SJSA1 (cell line): ENCODE measurements at places on chromosomes 4 and X.

GRCh38 chr4:56086561-56086960 is 137.8 kb downstream of the CEP135 start:
- DNase-seq: no peak

- no peak for DNase-seq
Observed at GRCh38 chr4:168758351-168758876, 251.6 kb downstream of the CBR4 start.

DNA sequence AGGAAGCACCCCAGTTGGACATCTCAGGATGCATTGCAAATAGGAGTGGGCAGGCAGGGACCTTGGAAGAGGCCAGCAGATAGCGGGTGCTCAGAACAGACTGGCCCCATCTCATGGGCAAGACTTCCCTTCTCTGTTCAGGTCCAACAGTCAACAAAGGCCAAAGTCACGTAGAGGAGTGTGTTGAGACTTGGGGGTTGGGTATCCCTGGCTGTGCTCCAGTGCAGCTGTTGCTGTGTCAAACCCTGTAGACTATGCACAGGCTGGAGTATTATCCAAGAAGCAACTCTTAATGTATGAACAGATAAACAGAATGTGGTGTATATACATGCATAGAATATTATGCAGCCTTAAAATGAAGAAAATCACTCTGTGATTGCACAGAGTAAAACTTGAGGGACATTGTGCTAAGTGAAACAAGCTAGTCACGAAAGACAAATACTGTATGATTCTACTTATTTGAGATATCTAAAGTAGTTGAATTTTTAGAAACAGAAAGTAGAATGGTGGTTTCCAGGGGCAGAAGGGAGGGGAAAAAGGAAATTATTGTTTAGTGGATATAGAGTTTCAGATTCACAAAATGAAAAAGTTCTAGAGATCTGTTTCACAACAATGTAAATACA is 192.1 kb upstream of the LCORL start:
- DNase-seq: no peak

DNA sequence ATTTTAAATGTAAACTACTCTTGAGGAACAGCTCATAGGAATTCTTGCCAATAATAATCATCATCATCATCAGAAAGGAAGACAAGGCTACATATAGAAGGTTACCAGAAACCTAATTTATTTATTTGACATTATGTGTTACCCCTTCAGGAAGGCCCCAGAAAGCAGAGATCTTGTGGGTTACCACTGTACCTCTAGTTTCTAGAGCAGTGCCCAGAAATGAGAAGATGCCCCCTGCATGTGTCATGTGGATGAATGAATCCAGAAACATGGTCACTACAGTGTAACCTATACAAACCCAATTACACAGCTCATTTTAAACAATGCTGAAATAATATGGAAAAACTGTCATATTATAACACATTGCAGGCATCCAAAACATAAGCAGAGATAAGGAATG is 70.4 kb downstream of the ARAP2 start:
- no peak for DNase-seq

DNA sequence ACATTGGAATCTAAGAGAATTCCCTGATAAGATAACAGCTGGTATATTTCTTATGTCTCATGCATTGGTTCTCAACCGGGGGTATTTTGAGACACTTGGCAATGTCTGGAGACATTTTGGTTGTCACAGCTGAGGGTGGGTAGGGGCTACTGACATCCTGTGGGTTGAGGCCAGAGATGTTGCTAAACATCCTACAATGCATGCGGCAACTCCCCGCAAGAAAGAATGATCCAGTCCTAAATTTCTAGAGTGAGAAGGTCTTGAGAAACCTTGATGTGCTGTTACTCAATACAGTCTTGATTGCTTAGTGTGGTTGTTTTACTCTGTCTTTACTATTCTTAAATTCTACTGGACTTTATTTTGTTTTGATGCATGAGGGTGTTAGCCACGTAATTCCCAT is 287.2 kb downstream of the FRMPD4 start:
- DNase-seq: no peak

DNA sequence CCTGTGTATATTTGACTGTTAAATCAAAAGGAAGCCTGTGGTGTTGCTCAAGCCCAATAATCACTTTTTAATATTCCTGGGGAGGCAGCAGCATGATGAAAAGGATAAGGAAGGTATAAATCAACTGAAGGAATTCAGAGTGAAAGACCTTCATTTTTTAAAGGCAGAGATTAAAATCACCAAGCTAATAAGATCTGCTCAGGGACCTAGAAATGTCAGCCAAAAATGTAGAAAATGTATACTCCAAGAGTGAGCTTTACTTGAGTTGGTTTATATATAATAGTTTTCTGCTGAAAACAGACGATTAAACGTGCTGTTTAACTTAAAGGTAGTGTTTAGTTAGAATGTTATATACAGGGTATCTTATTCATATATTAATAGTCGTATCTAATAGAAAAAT is 549.3 kb downstream of the IQCM start:
- no peak for DNase-seq

DNA sequence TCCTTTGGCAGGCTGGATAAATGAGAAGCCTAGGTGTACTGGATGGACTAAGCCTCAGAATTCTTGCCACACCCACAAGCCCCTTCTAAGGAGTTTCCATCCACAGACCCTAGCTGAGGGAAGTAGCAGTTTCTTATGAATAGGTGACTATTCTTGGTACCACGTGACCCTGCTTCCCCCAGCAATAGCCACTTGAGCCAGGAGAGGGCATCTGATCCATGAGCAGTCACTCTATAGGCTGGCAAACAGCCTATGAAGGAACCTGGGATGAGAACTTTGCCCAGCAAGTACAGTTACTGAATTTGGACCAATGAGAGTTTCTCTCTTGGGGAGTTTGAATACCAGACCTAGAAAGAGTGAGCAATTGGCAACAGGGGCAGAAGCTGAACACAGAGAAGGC is 84.0 kb downstream of the RTL9 start:
- no peak for DNase-seq

- DNase-seq: no peak
Observed at GRCh38 chr4:147968641-147969040, 236.8 kb downstream of the ARHGAP10 start.

- no peak for DNase-seq
Observed at GRCh38 chr4:176611381-176611780, 181.3 kb downstream of the VEGFC start.

DNA sequence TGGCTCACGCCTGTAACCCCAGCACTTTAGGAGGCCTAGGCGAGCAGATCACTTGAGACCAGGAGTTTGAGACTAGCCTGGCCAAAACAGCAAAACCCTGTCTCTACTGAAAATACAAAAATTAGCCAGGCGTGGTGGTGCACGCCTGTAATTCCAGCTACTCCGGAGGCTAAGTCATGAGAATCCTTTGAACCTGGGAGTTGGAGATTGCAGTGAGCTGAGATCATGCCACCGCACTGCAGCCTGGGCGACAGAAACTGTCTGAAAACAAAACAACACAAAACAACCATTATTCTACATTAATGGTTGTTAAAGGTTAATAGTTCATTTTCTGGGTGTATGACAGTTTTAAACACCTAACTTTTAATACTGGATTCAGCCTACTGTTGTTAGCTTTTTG is 1.6 kb upstream of the SMARCA5 start:
- no peak for DNase-seq

DNA sequence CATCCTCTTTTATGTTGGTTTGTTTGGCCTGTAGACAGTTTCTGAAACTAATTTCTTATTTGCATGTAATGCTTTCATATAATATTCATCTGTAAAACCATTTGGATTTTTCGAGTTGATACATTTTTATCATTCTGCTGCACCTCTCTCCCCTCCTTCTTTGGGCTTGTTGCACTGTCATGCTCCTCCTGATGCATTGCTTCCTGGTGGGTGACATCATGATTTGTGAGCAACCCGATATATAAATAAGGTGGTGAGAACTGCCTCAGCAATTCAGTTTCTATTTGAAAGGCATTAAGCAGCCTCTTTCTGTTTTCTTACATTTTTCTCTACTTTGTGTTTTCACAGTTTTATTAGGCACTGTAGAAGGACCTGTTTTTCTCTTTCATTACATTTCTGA is 515.7 kb downstream of the RPA4 start:
- DNase-seq: no peak

DNA sequence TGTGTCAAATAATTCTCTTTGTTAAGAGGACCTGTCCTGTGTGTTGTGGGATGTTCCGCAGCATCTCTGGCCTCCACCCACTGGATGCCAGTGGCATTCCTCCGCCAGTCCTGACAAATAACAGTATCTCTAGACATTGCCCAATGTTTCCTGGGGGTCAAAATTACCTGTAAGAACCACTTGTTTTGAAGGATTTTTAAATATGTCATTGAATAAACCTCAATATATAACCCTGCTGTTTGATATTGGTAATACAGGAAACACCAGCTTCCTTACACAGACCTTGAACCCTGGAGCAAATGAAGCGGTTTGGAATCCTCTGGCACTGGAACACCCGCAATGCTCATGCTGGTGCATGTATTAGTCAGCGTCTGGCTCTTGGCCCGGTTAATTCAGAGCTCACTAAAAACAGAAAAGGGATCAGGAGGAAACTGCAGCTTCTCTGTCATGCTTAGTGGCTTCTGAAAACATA is 101.3 kb downstream of the TBL1X start:
- peak; percentile 65 for DNase-seq

GRCh38 chr4:55075823-55076716 is 49.3 kb downstream of the KDR start:
- no peak for DNase-seq

GRCh38 chr4:8688908-8689445 is 96.4 kb downstream of the CPZ start:
- no peak for DNase-seq

DNA sequence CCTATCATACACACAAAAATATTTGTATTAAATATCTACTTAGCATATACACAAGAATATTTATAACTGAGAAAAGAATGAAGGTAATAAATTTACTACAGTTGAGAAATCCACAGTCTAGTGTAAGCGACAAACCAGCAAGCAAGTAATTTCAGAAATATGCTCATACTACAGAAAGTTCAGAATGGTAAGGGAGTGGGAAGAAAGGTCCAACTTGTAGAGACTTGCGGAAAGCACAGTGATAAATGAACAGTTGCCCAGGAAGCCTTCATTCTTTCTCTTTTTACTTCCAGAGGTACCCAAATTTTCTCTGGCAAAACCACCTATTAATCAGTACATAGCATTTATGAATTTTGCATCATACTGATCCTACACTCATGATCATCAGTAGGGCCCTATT is 438.1 kb upstream of the PCDH10 start:
- DNase-seq: no peak

GRCh38 chr4:95674521-95674981 is 125.8 kb upstream of the UNC5C start:
- DNase-seq: no peak

- no peak for DNase-seq
Observed at GRCh38 chr4:65880594-65880993, 210.3 kb upstream of the EPHA5 start.

GRCh38 chrX:50327235-50327634 is 122.7 kb downstream of the CCNB3 start:
- DNase-seq: no peak

- no peak for DNase-seq
Observed at GRCh38 chr4:53863736-53864365, 200.6 kb downstream of the CHIC2 start.

- no peak for DNase-seq
Observed at GRCh38 chrX:95539041-95539440, 1145.6 kb upstream of the DIAPH2 start.

GRCh38 chr4:172083272-172083671 is 270.1 kb downstream of the GALNTL6 start:
- DNase-seq: no peak
